ENCODE measurements at places on chromosomes 2 and 18. TPM values are rescaled to one million over a fixed set of nuclear protein-coding genes. Genes with fewer than 3 reads are reported as not detected.

The AAK1 gene
- 121 TPM for total RNA-seq

The GPR39 gene
- not detected for total RNA-seq

The TNS1 gene
- total RNA-seq, result 13.5 TPM

The NCKAP5 gene
- total RNA-seq, result not detected
